ENCODE measurements at places on chromosomes 12 and 14. TPM values are rescaled to one million over a fixed set of nuclear protein-coding genes. Genes with fewer than 3 reads are reported as not detected.

GALNT8 gene
- 0.14 TPM for polyA plus RNA-seq

DNA sequence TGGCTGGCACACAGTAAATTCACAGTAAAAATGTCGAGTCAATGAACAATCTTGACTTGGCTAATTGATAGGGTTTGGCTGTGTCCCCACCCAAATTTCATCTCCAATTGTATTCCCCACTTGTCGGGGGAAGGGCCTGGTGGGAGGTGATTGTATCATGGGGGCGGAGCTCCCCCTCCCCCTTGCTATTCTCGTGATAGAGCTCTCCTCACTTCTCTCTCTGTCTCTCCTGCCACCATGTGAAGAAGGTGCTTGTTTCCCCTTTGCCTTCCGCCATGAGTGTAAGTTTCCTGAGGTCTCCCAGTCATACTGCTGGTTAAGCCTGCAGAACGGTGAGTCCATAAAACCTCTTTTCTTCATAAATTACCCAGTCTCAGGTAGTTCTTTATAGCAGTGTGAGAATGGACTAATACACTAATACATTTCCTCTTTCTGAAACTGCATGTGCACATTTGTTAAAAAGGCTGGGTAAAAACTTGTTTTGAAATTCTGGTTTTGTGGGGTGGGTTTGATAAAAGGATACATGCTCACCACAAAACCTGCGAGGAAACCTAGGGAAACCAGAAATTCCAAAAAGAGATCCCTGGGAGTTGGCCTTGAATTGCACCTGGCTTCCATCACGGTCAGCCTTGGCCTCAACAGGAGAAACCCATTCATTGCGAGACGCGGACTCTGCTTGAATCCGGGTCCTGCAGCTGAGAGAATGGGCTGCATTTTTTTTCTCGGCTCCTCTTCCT is 16.2 kb upstream of the MYL2 start:
- no peak for DNase-seq

PTGER2 gene
- polyA plus RNA-seq: 0.08 TPM

GRCh38 chr12:11868027-11868426 is 202.7 kb upstream of the BCL2L14 start:
- no peak for DNase-seq

DNA sequence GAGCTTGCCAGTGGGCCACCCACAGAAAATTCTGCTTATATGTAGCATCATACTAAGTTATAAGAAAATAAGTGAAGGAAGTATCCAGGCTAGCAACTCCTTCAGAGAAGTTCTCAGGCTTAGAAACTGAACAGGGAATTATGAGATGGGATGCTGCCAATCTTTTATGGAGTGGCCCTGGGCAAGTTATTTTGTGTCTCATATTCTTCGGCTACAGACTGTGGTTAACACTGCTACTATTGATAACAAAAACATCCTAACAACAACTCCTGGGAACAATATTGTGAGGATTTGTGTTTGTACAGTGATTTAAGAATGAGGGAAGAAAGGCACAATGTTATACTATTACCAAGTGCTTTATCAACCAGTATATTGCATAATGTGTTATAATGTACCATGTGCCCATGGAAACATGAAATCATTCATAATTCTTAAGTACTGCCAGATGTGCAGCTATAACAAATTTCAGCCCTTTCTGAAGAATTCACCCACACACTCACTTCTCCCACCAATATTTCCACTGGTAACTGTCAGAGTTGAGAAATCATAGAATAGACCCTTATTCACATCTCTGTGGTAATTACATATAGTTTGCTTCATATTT is 113.3 kb upstream of the SOX5 start:
- no peak for DNase-seq

GRCh38 chr12:19908830-19909229 is 459.5 kb upstream of the PDE3A start:
- no peak for DNase-seq

ASCL1 gene
- polyA plus RNA-seq: 0.01 TPM

GRCh38 chr14:50855558-50855957 is 16.3 kb upstream of the ABHD12B start:
- DNase-seq: no peak

PAPLN gene
- 0.44 TPM for polyA plus RNA-seq

RFX4 gene
- not detected for polyA plus RNA-seq

DNA sequence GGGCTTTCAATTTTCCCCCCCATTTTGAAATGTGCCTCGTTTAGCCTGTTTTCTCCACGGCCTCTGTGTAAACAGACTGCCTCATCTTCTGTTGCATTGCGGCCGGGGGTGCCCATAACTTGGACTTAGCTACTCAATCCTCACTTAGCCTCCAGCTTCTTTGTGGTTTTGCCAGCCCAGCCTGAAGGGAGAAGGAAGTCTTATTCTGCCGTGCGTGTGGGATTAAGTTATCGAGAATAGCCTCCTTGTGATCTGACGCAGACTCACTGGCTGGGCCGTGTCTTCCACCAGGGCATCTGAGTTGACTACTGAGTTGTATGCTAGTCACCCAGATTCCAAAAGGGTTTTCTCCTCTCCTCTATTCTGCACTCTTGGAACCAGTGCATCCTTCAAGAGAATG is 8.1 kb downstream of the PRKAB1 start:
- no peak for DNase-seq

Data from psoas muscle (tissue), 8 donors.